Renal cortical epithelial cell (primary cell): ENCODE measurements at places on chromosomes 7 and 10.
A peak's percentile ranks its signal among the peaks of the same experiment; 100 is the strongest.

DNA sequence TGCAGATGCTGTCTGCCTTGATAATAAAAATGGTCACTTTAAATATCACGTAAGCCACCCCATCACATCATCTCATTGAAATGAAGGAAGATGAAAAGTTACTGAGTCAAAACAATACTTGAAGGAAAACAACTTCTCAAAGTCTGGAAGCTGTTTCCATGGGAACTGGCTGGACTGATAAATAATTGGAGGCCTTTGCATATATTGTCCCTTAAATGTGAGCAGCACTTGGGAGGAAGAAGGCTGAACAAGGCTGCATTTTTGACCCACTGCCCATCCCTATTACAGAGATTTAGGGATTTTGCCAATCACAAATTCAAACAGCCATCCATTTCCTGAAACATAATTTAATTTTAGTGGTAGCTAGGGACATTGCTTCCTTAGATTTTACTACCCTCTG lies 18.2 kb upstream of the MAGI2 start:
- DNase-seq: no peak

DNA sequence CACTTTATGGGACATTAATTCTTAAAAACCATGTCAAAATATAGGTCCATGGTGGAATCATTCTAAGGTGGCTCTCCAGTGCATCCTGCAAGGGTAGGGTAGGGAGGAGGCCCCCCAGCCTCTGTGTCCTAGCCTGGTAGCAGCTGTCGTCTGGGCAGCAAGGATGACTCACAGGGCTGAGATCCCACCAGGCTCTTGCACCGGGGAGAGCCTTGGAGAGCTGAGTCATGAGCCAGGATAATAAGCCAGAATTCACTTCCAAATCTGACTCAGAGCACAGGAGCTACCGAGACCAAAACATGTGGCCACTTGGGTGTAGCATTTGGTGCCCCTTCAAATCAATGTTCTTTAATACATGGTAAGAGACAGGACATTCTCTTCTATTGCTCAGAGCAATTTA lies 298.5 kb downstream of the NEBL start:
- DNase-seq: peak; percentile 87

DNA sequence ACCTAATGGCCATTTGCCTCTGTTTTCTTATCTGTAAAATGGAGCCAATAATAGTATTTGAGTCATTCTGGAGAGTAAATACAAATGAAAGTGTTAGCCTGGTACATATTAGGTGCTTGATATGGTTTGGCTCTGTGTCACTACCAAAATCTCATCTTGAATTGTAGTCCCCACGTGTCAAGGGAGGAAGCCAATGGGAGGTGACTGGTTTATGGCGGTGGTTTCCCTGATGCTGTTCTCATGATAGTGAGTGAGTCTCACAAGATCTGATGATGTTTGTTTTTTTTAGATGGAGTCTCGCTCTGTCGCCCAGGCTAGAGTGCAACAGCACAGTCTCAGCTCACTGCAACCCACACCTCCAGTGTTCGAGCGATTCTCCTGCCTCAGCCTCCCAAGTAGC lies 194.0 kb upstream of the SEMA3E start:
- no peak for DNase-seq

- DNase-seq: no peak
Observed at GRCh38 chr7:35753761-35754603, 46.9 kb upstream of the SEPTIN7 start.

GRCh38 chr10:101972761-101973160 lies 83.2 kb downstream of the ARMH3 start:
- no peak for DNase-seq

DNA sequence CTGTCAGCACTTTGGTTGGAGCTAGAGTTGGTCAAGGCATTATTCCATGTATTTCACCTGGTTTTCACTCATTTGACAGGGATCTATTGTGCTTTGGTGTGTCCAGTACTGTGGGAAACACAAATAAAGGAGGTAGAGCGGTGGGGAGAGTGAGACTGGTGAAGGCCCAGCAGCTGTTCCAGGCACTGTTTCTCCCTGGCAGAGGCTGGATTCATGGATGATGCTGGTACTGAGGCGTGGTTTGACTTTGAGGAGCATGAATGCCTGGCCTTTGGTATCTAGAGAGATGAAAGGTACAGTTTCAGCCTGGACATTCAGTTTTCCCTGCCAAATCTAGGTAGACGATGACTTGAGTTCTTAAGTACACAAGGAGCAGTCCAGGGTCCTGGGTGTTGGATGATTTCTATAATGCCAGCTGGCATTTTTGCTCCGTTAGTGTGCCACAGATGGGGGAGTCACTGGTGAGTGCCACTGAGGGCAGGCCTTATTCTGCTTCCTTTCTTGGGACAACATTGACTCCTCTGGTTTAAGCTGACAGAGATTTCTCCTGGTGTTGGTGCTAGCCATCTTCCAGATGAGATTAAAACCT lies 162.2 kb upstream of the BMPER start:
- no peak for DNase-seq

GRCh38 chr10:13390604-13391522 lies 42.8 kb upstream of the SEPHS1 start:
- DNase-seq: no peak

- peak; percentile 90 for DNase-seq
Observed at GRCh38 chr7:141737836-141738591, at the start of gene SSBP1. SSBP1 (plus strand) TSS chr7:141738358; CDS start chr7:141739167, 809 bp downstream.

DNA sequence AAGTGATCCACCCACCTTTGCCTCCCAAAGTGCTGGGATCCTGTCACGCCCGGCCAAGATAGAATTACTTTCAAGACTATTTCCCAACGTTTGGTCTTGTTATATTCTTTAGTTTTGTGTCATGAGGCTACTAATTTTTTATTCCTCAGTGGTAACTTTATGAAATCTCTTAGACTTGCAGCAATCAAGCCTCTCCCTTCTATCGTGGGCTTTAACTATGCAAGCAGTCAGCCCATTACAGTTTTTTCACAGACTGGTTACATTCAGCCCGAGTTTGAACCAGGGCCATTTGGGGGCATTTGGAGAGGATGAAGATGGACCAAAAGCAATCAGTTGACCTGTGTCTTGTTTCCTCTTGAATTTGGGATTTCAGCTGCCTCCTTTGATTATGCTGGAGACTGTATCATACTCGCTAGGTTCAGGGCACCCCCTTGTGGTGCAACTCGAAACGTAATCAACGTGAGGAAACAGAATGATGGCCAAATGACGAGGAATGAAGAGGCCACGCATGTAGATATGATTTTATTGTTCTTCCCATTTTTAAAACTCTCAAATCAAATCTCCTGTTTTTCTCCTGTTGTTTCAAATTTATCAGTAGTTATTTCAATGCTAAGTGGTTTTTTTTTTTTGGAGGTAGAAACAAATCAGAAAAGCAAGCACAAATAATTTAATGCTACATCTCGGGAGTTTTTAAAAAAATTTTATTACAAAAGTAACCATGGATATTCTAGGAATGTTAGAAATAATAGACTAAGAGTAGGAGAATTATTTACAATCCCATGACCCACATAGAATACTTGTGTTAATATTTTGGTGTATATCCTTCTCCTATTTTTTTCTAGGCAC lies 151.6 kb downstream of the KIAA1217 start:
- DNase-seq: peak; percentile 60

DNA sequence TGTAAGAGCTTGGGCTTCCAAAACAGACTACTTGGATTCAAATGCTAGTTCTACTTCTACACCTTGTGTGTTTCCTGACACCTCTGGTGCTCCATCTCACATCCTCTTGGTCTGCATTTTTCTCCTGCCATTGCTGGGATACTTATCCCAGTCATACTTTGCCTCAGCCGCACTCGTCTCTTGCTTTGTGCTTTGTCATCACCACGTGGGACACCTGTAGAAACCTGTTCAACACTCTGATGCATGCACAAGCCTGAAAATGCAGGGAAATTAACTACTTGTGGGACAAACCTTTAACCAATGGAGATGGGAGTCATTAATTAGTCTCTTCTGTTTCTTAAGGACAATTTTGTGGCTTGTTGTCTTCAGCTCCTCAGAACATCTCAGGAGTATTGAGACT lies 94.2 kb upstream of the PHYHIPL start:
- DNase-seq: no peak

DNA sequence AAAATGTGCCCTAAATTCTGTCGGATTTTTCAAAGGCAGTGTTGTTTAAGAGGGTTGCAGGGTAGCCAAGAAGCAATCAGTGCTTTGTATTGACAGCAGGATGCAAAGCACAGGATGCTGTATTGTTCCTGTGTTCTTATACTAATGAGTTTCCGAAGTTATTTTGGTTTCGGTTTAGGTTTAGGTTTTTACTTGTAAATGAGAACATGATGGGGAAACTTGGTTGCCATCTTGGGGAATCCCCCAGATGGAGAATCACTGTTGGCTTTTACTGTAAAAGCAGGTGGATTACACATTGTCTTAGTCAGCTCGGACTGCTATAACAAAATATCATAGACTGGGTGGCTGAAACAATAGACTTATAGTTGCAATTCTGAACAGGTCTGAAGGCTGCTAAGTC lies 72.1 kb downstream of the INHBA start:
- no peak for DNase-seq

- no peak for DNase-seq
Observed at GRCh38 chr7:32212321-32212720, 142.1 kb upstream of the PDE1C start.

DNA sequence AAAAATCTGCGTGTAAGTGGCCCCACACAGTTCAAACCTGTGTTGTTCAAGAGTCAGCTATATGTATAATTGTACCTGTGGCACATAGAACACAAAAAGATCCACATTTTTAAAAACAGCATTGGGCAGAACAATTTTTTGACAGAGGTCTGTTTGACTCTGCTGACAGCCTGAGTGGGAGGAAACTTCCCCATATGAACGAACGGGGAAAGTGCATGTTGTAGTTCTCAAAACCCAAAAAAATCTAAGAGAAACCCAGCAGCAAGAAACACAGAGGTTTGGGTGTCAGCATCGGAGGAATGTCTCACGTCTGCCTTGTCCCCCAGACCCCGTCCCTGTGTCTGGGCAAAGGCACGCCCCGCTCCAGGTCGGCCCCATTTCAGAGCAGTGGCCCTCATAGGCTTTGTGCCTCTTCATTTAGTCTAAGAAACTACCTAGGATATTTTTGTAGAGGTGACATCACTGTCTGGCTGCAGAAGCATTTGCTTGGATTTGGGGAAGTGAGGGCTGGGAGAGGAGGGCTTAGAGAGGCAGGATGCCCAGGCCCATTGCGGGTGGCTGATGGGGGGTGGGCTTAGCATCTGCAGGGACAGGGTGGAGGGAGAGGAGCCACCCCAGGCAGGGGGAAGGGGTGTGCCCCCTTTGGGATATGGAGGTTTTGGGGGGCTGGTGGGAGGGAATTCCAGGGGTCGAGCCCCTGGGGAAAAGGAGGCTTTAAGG lies 11.0 kb downstream of the CUX1 start:
- DNase-seq: no peak

- peak; percentile 46 for DNase-seq
Observed at GRCh38 chr7:24877790-24878311, 102.1 kb downstream of the OSBPL3 start.

- DNase-seq: no peak
Observed at GRCh38 chr10:673492-673891, 16.0 kb downstream of the DIP2C start.

- no peak for DNase-seq
Observed at GRCh38 chr10:49083261-49083660, 32.1 kb downstream of the VSTM4 start.

DNA sequence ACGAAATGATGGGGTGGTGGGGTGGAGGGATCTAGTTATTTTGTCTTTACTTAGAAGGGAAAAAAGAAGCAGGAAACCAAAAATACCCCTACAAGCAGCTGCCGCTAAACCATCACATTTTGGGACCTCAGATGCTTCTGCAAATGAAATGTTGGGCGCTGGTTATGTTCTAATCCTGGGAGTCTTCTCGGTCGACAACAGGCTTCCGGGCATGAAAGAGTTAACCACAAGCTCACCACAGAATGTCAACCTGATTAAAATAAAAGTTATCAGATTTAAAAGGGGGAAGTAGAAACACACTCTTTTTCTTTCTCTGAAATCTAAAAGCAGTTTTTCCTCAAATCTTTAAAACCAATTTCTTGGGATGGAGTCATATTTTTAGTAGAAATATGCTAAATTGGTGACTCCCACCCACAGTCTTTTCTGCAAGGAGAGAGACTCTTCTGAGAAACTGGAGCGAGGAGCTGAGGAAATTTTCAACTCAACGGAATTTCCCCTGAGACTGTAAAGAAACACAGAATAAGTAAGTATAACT lies 16.8 kb downstream of the IL2RA start:
- DNase-seq: no peak

DNA sequence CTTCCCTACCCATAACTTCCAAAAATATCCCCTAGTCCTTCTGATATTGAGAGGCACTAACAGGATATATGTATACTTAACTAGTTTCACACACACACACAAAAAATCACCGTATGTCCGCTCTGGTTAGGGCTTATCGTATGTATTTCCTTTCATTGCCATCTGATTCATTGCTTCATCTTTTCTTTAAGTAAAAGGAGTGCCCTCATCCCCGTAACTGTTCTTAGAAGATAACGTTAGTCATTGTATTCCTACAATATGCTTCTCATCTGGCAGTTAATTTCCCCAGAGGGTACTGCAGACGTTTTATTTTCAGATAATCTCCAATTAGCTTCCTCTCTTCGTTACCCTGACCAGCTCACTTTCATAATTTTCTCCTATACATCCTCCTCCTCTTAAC lies 37.3 kb downstream of the NRCAM start:
- no peak for DNase-seq

GRCh38 chr7:8433477-8434289 lies at the start of gene NXPH1:
NXPH1 (plus strand) TSS chr7:8433609.
- no peak for DNase-seq

- no peak for DNase-seq
Observed at GRCh38 chr7:18762189-18762588, 266.6 kb downstream of the HDAC9 start.

- no peak for DNase-seq
Observed at GRCh38 chr10:131075218-131075770, 236.2 kb downstream of the TCERG1L start.

DNA sequence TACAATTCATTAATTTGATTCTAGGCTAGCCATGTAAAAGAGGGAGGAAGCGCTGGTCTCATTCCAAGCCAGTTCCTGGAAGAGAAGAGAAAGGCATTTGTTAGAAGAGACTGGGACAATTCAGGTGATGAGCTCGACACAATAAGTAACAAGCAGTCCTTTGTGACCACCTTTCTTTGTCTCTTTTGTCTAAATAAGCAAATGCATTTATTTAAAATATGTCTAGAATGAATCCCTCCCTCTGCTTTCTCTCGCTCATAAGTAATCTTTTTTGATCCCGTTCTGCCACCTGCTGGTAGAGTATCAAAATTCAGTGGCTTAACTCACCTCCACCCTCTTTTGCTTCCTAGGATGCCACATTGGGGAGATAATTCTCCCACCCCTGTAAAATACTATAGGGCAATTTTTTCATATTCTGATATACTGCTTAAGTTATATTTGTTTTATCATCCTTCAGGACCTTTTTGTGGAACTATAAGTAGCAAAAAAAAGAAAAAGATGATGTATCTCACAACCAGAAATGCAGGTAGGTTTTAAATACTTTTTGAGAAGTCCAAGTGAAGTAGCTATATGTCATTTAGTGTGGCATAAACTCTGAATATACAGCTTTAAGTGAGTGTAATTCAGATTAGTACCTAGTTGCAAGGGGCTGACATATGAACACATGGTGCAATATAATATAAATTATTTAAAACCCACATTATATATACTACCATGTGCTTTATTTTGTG lies 91.5 kb downstream of the GSDME start:
- DNase-seq: peak; percentile 44

- no peak for DNase-seq
Observed at GRCh38 chr7:156378806-156379205, 261.8 kb upstream of the RNF32 start.
